NCI-H1105 treated with DMSO at 0.1 percent for 48 hours (cell line): ENCODE measurements at places on chromosomes 3 and 15.

GRCh38 chr15:77998592-77998991, 78.9 kb downstream of the TBC1D2B start:
- no peak for DNase-seq

GRCh38 chr3:178059836-178060235, 476.4 kb upstream of the KCNMB2 start:
- no peak for DNase-seq

DNA sequence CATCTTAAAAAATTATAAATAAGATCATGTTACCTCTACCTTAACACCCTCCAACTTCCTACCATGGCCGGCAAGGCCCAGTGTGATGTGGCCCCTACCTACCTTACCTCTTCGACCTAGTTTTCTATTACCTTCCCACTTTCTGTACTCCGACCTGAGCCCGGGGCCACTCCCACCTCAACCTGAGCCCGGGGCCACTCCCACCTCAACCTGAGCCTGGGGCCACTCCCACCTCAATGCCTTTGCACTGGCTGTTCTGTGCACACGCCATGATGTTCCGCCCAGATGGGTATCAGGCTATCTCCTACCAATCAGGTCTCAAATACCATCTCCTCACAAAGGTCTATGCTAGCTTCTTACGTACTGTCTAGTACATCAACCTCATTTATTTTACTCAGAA, 66.8 kb upstream of the XXYLT1 start:
- no peak for DNase-seq

- no peak for DNase-seq
These were observed 102.9 kb downstream of the FNDC3B start for GRCh38 chr3:172142051-172142863.

DNA sequence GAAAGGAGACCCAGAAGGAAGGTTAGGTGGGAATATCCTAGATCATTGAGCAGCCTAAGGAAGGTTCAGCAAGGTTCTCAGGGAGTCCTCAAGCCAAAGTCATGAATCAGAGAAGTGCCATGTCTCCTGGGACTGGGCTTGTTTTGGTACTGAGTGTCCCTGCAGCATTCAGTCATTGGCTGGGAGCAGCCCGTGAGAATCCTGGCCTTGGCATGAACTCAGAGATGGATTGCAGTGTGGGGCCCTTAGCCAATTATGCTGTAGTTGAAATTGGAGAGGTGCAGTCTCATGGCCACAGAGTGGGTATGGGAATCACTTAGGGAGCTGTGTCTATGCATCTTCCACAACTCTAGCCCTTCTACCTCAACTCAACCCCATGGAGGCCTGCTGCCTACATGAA, 17.0 kb upstream of the PPM1L start:
- DNase-seq, result no peak

DNA sequence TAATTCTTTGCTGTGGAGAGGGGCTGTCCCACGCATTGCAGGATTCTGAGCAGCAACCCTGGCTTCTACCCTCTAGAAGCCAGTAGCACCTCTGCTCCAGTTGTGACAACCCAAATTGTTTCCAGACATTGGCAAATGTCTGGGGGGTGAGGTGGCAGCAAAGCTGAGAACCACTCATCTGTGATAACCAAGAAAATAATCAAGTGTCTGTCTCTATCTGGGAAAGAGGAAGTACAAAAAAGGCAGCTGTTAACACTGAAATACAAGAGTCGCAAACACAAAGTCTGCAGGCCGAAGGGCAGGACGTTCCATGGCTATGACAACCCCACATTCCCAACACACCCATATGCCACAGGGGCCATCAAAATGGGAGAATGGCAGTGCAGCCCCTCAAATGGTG, 42.2 kb upstream of the GNB5 start:
- no peak for DNase-seq

DNA sequence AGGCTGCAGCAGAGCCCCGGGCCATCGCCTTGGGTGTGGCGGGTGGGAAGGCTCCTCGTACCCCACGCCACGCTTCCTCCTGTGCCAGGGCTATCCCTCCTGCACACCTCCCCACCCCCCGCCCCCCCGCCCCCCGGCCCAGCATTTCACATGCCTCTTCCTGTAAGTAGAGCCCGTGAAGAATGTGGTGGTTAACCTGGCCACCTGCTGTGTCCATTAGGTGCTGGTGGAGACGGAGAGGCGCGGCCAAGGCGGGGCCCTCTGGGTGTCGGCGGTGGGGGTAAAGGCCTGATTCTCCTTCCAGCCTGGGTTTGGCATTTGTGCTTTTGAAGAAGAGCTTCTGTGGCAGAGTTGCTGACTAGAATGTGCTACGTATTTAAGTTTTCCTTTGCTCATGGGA, 127.8 kb downstream of the CHDH start:
- DNase-seq, result no peak

DNA sequence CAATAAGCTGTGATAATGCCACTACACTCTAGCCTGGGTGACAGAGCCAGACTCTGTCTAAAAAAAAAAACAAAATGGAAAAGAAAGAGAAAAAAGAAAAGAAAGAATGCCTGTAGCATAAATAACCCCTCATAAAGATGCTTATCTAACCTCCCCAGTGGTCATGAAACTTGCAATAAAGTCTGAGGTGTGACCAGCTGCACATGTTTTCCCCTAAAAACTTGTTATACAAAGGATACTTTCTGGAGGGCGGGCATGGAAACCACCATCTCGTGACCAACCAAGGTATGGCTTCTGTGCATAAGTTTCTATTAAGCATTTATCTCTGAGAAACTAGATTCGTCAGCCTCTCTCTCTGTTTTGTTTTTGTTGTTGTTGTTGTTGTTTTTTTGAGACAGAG, 21.8 kb downstream of the CCDC32 start:
- DNase-seq, result no peak

- DNase-seq, result no peak
These were observed 689.6 kb upstream of the NECTIN3 start for GRCh38 chr3:110381992-110382391.

- no peak for DNase-seq
These were observed 198.0 kb downstream of the THRB start for GRCh38 chr3:24296441-24297205.

GRCh38 chr15:33411596-33412540, 101.1 kb downstream of the RYR3 start:
- DNase-seq, result no peak

DNA sequence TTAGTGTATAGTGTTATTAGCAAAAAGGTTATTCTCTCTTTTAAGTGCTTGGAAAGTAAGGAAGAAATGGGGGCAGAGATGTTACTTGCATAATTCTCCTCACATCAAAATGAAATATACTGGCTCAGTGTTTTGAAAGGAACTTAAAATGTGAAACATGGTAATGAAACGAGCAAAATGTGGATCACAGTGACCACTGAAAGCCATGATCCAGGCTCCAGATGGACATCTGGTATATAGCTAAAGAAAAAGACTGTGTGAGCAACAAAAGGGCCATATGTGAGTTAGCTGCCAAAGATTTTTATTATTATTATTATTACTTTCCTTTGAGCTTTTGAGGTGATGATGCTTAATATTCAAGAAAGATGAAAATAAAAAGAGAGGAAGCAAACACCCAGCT, 89.6 kb downstream of the GAP43 start:
- no peak for DNase-seq

DNA sequence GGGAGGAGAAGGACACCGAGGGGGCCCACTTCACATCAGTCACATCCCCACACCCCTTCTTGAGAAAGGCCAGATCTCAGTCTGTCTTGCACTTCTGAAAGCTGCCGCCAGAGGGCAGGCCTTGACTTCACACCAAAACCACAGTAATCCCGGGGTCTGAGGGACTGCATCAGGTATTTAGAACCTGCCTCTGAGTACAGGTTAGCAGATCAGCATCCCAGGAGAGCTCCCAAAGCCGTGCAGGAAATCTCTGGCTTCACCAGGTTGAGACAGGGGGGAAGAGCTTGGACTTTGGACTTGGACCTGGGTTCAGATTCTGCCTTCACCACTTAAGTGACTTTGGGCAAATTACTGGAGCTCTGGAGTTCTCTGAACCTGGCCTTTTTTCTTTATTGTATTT, 50.3 kb downstream of the LHFPL4 start:
- DNase-seq, result peak; percentile 46

- DNase-seq, result no peak
These were observed 80.2 kb downstream of the MEF2A start for GRCh38 chr15:99645951-99646350.

GRCh38 chr15:97893967-97894366, 66.5 kb upstream of the ARRDC4 start:
- no peak for DNase-seq

DNA sequence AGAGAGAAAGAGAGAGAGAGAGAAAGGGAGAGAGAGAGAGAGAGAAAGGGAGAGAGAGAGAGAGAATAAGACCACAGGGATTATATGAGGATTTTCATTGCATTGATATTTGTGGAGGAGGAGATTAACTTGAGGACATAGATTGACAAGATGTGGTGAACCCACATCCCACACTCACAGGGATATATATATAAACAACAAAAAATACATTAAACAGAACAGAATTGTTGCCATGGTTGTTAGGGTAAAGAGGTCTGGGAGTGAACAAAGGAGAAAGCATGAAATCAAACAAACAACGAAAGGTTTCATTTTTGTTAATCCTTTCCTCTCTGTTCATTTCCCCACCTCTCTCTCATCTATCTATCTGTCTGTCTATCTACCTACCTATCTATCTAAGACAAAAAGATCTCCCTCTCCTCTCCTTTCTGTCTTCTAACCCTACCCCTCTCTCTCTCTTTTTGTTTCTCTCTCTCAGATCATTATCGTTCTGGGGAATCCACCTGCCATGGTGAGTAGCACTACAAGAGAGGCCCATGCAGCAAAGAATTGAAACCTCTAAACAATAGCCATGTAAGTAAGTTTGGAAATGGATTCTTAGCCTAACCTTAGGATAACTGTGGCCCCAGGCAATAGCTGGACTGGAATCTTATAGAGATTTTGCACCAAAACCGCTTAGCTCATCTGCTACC, 280.9 kb downstream of the RAP2B start:
- no peak for DNase-seq

- DNase-seq, result no peak
These were observed 9.2 kb upstream of the ACSBG1 start for GRCh38 chr15:78243491-78243941.

GRCh38 chr3:127844326-127844942, 22.1 kb upstream of the MGLL start:
- no peak for DNase-seq

- no peak for DNase-seq
These were observed 289.2 kb downstream of the CTNNB1 start for GRCh38 chr3:41488501-41488900.

- DNase-seq, result peak; percentile 9
These were observed 976.0 kb downstream of the GBE1 start for GRCh38 chr3:80785475-80785874.

DNA sequence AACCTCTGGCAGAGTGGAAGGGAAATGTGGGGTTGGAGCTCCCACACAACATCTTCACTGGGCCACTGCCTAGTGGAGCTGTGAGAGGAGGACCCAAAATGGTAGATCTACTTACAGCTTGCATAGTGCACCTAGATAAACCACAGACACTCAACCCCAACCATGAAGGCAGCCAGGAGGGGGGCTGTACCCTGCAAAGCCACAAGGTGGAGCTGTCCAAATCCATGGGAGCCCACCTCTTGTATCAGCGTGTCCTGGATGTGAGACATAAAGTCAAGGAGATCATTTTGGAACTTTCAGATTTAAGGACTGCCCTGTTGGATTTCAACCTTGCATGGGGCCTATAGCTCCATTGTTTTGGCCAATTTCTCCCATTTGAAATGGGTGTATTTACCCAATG, 20.9 kb downstream of the TP63 start:
- DNase-seq, result no peak

GRCh38 chr15:55868707-55869106, 124.7 kb downstream of the NEDD4 start:
- DNase-seq, result no peak

DNA sequence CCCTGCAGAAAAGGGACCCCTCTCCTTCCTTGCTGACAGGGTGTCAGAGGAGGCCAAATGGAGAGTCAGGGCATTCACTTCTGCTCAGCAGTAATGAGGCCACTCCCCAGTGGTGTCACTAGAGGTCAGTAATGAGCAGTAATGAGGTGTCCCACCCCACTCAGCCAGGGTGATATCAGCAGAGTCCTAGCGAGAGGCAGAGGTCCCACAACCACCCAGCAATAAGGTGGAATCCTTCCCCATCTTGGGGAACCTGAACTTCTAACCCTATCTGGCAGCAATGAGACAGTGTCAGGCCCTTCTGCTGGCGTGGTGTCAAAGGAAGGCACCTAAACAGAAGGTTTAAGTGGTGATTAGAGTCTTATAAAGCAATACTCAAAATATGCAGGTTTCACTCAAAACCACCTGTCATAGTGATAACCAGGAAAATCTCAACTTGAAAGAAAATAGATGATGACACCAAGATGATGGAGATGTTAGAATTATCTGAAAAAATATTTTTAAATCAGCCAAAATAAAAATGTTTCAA, 12.9 kb downstream of the OCA2 start:
- DNase-seq, result no peak

DNA sequence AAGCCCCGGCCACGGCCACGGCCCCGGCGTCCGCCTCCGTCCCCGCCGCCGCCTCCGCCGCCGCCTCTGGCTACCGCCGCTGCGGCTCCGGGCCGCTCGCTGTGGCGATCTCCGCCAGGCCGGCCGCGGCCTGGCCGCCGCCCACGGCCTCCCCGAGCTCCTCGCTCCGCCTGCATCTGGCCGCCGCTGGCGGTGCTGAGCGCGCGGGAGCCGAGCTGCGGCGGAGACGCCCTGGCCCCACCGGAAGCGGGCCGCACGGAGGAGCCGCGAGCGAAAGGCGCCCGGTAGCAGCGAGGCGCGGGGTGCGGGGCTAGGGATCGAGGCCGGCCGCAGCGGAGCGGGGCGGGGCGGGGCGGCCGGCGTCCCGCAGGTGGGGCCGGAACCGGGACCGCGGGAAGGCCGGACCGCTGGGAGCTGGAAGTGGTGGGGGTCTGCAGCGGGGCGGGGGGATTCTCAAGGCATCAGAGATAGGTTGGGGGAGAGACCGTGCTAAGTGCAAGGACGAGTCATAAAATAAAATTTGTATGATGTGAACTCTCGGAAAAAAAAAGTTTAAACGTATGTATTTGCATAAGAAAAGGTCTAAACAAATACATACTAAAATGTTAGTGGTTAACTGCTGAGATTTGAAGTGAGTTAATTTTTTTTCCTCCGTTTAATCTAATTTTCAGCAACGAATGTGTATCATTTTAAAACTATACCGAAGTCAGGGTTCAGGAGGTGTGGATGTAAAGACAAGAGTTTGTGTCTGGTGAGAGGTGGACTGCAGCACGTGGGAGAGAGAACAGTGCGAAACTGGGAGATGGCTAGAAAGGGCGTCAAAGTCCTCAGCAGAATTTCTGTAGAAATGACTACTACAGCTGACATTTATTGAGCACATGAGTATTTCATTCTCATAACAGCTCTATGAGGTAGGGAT, at the start of gene AVEN:
AVEN (minus strand) TSS at position 334 of the 919 bp plus-strand sequence; CDS start at position 176, 158 bp downstream.
- no peak for DNase-seq

- no peak for DNase-seq
These were observed 55.1 kb downstream of the CRTC3 start for GRCh38 chr15:90584841-90585240.

DNA sequence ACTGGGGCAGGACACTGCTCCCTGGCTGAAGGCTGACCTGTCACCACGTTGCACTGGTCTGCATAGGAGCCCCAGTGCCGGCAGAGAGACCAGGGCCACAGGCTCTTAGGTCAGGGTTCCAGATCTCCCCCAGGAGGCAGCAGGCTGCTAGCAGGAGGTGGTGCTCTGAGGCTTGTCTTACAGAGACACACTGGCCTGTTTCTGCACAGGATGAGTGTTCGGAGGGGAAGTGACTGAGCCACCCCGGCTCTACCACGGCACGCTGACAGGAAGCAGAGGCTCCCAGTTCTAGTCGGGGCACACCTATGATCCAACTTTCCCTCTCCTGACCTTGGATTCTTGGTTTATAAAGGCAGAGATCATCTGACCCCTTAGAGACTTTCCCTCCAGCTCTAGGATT, 8.6 kb downstream of the FBXL22 start:
- DNase-seq, result no peak
